ENCODE measurements at places on chromosomes 7 and 10. TPM values are rescaled to one million over a fixed set of nuclear protein-coding genes. Genes with fewer than 3 reads are reported as not detected.

The GTF2IRD1 gene
- 17.1 TPM for total RNA-seq

The CYP2W1 gene
- not detected for total RNA-seq

The NKX1-2 gene
- total RNA-seq: not detected

The FANK1 gene
- total RNA-seq: 3.5 TPM

The SPRN gene
- 1.1 TPM for total RNA-seq

The CPED1 gene
- 82.4 TPM for total RNA-seq

The WDFY4 gene
- 2.5 TPM for total RNA-seq

The DLX6 gene
- total RNA-seq: 0.14 TPM

DNA sequence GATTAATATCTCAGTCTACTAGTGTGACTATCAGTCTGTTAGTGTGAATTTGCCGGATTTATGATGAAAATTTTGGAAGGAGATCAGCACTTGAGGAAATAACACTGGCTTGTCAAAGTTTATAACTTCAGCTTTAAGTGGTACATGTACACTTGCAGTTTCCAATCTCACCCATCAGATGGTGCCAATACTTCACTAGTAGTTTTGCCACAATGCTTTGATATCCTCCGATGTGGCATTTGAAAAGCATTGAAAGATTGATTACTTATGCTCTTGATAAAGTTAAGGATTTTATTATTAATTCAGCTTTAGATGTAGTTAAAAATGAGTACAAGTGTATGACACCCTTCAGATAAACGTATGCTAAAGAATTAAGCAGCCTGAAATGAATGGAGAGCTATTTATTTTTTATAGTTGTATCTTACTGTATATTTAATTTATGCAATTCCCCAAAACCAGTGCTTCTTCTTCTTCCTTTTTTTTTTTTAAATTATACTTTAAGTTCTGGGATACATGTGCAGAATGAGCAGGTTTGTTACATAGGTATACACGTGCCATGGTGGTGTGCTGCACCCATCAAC lies 98.2 kb downstream of the ANLN start:
- H3K4me1 ChIP-seq: no peaks in the 10 kb centered on the region
- no peaks in the 10 kb centered on the region for H3K27me3 ChIP-seq
- H3K4me3 ChIP-seq: no peak overlapping the region
- H3K36me3 ChIP-seq: no peaks in the 10 kb centered on the region

DNA sequence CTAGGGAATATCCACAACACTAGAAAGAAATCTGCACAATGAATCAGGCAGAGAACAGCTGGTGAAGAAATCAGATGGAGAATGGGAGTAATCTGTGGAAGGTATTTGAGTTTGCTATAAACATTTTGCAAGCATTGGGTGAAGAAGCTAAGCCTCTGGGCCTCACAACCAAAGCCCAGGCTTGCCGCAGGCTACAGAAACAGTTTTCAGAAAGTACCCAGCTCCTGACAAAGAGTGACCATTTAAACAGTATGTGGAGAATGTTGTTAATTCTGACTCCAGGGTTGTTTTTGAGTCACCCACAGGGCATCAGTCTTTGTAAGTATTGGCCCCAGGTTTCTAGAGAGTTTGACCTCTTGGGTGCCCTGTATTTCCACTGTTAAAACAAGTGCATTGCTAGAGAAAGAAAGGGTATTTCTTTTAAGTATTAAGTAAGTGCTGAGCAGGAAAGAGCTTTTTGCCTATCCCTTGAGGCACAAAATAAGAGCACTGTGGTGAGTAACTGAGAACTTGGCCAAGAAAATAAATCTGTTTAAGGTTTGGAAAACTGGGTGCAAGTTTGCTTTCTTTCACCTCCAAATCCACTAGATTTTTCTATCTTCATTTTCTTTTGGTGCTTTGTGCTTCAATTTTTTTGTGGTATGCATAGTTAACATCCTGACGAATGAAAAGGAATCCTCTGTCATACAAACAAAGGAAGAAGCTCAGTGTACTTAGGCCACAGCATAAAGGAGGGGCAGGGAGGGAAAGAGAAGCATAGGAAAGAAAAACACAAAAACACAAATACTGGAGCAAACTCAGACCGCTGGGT lies 691.8 kb downstream of the SUGCT start:
- DNase-seq: no peak
- H3K4me1 ChIP-seq: peaks cover 32% of the 10 kb centered on the region
- no peaks in the 10 kb centered on the region for H3K27me3 ChIP-seq
- H3K27ac ChIP-seq: no peak overlapping the region
- no peak overlapping the region for H3K4me3 ChIP-seq

DNA sequence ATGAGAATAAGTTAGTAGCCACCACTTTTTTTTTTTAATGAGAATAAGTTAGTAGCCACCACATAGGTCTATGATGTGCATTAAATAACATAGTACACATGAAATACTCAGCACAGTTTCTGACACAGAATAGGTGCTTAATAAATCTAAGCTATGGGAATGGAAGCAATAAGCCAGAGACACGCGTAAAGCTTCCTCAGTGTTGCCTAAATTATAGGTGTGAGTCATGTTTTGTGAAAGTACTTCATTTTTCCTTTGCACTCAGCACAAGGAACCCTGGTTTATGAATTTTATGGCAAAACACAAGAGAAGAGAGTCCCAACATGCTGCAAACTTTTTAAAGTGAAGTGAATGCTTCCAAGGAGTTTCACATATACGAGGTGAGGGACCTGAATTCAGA lies 267.4 kb downstream of the RNLS start:
- H3K4me1 ChIP-seq: no peaks in the 10 kb centered on the region
- no peak for DNase-seq
- H3K36me3 ChIP-seq: no peaks in the 10 kb centered on the region
- no peaks in the 10 kb centered on the region for H3K27me3 ChIP-seq

DNA sequence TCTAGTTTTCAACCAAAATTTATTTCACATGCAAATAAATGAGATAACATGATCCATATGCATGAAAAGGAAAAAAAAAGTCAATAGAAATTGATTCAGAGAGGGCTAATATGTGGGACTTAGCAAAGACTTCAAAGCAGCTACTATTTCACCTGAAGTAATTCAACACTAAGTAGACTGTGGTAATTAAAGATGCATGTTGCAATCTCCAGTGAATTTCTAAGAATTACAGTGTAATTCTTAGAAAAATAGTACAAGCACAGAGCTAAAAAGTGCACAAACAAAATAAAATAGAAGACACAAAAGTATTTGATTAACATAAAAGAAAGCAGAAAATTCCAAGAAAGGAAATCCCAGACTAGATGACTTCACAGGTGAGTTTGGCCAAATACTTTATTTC lies 25.7 kb downstream of the GPR22 start:
- no peak overlapping the region for H3K27ac ChIP-seq
- no peaks in the 10 kb centered on the region for H3K36me3 ChIP-seq
- no peak for DNase-seq

- no peak for DNase-seq
- H3K4me1 ChIP-seq: no peaks in the 10 kb centered on the region
- no peak overlapping the region for H3K27ac ChIP-seq
- H3K4me3 ChIP-seq: no peak overlapping the region
- no peaks in the 10 kb centered on the region for H3K27me3 ChIP-seq
- no peaks in the 10 kb centered on the region for H3K36me3 ChIP-seq
These were observed 579.0 kb upstream of the FZD8 start for GRCh38 chr10:36221101-36221500.

GRCh38 chr7:47218378-47219176 lies 363.3 kb downstream of the TNS3 start:
- H3K27ac ChIP-seq: no peak overlapping the region
- no peak for DNase-seq
- no peaks in the 10 kb centered on the region for H3K4me1 ChIP-seq
- H3K27me3 ChIP-seq: no peaks in the 10 kb centered on the region
- no peak overlapping the region for H3K4me3 ChIP-seq
- H3K36me3 ChIP-seq: no peaks in the 10 kb centered on the region

DNA sequence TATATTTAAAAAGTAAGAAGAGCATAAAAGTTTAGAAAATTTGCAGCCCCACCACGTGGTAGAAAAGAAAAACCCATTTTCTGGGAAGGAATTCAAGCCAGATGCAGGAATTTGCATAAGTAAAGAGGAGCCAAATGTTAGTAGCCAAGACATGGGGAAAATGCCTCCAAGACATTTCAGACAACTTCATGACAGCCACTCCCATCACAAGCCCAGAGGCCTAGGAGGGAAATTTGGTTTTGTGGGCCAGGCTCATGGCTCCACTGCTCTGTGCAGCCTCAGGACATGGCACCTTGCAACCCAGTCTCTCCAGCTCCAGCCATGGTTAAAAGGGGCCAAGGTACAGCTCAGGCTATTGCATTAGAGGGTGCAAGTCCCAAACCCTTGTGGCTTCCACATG lies 411.9 kb downstream of the THSD7A start:
- H3K27ac ChIP-seq: no peak overlapping the region
- no peaks in the 10 kb centered on the region for H3K36me3 ChIP-seq
- no peaks in the 10 kb centered on the region for H3K4me1 ChIP-seq
- no peak for DNase-seq

- no peak for DNase-seq
- peaks cover 26% of the 10 kb centered on the region for H3K4me1 ChIP-seq
- no peak overlapping the region for H3K4me3 ChIP-seq
- peak overlapping the region; percentile 78 for H3K27ac ChIP-seq
- H3K27me3 ChIP-seq: no peaks in the 10 kb centered on the region
These were observed 491.8 kb upstream of the FOXK1 start for GRCh38 chr7:4190010-4190981.

GRCh38 chr10:105352281-105352680 lies 711.2 kb downstream of the SORCS3 start:
- no peak overlapping the region for H3K27ac ChIP-seq
- no peaks in the 10 kb centered on the region for H3K36me3 ChIP-seq
- no peak for DNase-seq
- H3K4me3 ChIP-seq: no peak overlapping the region
- no peaks in the 10 kb centered on the region for H3K4me1 ChIP-seq

DNA sequence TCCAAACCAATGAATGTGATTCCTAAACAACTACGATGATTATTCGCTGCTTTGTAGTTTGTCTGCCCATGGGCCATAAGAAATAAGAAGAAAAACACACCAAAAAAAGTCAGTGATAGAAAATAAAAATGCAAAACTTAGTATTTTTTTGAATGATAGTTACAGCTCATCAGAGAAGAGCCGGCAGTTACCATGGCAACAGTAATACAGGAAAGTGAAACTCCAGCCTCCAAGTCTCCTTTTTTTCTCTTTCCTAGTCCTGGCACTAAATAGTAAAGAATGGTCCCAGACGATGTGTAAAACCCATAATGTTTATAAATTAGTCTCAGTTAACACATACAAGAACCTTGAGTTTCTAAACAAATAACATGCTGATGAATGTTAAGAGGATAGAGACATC lies 21.6 kb upstream of the LHFPL3 start:
- H3K36me3 ChIP-seq: no peaks in the 10 kb centered on the region
- no peak overlapping the region for H3K4me3 ChIP-seq
- H3K27me3 ChIP-seq: no peaks in the 10 kb centered on the region
- DNase-seq: no peak

All from sigmoid colon (tissue), 7 donors.